CD4-positive, alpha-beta T cell treated with Interferon alpha-2 for 1 hour (primary cell): ENCODE measurements at places on chromosomes 6 and 20.

GRCh38 chr6:16466800-16467553 lies 228.6 kb downstream of the GMPR start:
- no peak for DNase-seq

DNA sequence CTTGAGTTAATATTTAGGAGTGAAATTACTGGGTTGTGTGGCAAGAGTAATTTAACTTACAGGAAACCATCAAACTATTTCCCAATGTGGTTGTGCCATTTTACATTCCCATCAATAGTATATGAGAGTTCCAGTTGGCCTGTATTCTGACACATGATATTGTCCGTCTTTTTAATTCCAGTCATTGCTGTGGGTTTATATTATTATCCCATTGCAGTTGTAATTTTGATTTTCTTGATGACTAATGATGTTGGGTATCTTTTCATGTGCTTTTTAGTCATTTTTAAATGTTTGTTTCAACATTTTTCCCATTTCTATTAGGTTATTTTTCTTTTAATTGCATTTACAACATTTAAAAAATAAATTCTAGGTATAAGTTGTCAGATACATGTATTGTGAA lies 614.0 kb downstream of the UTRN start:
- no peak for DNase-seq

DNA sequence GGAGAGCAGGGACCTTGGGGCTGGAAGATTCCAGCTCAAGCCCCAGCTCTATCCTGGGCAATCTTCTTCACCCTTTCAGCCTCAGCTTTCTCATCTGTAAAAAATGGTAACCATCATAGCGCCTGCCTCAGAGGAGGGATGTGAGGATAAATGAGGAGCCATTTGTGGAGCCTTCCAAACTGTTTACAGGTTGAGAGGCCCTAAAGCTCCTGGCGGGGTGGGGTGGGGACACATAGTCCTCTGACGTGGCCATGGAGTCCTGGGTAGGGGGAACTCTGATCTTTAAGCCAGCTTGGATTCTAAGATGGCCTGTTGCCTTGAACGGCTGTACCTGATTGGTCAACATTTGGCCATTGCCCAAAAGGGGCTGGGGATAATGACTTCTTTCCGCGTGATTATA lies 111.1 kb downstream of the TOX2 start:
- DNase-seq, result no peak

GRCh38 chr6:217048-217659 lies 75.1 kb upstream of the DUSP22 start:
- DNase-seq, result peak; percentile 35

- no peak for DNase-seq
Observed at GRCh38 chr6:15109338-15110090, 136.4 kb upstream of the JARID2 start.
